ENCODE measurements at places on chromosomes 1 and 21. TPM values are rescaled to one million over a fixed set of nuclear protein-coding genes. Genes with fewer than 3 reads are reported as not detected.

The USP21 gene
- 69.0 TPM for total RNA-seq

The CHIA gene
- total RNA-seq = not detected

The UBIAD1 gene
- total RNA-seq = 21.1 TPM

DNA sequence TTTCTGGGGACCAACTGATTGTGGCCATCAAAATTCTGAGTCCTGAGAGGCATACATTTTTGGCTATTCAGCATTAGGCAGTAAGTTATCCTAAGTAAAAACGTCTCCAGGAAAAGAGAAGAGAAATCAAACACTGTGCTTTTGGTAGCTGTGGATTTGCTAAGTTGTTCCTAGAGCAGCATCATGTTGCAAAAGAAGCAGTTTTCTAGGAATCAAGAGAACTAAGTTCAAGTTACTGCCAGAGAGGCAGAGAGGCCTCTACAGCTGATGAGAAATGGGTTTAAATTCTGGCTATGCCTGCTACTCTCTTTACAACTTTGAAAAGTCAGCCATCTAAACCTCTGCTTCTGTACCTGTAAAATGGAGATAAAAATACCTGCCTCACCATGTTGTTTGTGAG, 22.8 kb downstream of the RD3 start:
- no peaks in the 10 kb centered on the region for H3K27me3 ChIP-seq
- DNase-seq = no peak
- no peak overlapping the region for H3K4me3 ChIP-seq
- H3K27ac ChIP-seq = no peak overlapping the region
- H3K36me3 ChIP-seq = no peaks in the 10 kb centered on the region
- H3K4me1 ChIP-seq = no peaks in the 10 kb centered on the region

GRCh38 chr1:195754874-195755273, 853.4 kb downstream of the KCNT2 start:
- no peaks in the 10 kb centered on the region for H3K4me1 ChIP-seq
- H3K27ac ChIP-seq = no peak overlapping the region
- H3K27me3 ChIP-seq = no peaks in the 10 kb centered on the region
- no peak for DNase-seq
- H3K36me3 ChIP-seq = no peaks in the 10 kb centered on the region
